Activated T-helper 2 cell treated with anti-CD3 and anti-CD28 coated beads, Interferon-gamma antibody, Interleukin-2, Interleukin-4, amounts not matched to agents 10 μg/mL and 5 μg/mL and 100 μg/mL, durations not matched to agents 14 hours and 24 hours and 36 hours (primary cell): ENCODE measurements at places on chromosomes 7 and 10. TPM values are rescaled to one million over a fixed set of nuclear protein-coding genes. Genes with fewer than 3 reads are reported as not detected.

The FLNC gene
- total RNA-seq = not detected in 2 replicates

The VAX1 gene
- total RNA-seq = not detected in 2 replicates

The CHST15 gene
- 0.07 TPM in 1 of 2 replicates, not detected in the other for total RNA-seq

The PPP1R3A gene
- not detected in 2 replicates for total RNA-seq

The GPR37 gene
- not detected in 2 replicates for total RNA-seq

The AKR1D1 gene
- not detected in 2 replicates for total RNA-seq

The SUGCT gene
- 0.43 and 1.2 TPM in 2 replicates for total RNA-seq

The MDFIC gene
- 119 and 121 TPM in 2 replicates for total RNA-seq

The SGCE gene
- total RNA-seq = 2.0 and 2.5 TPM in 2 replicates

- no peak for DNase-seq
Measured at GRCh38 chr7:40419806-40420205, 285.0 kb downstream of the SUGCT start.

GRCh38 chr7:82428186-82428961, 15.2 kb downstream of the CACNA2D1 start:
- DNase-seq = no peak

DNA sequence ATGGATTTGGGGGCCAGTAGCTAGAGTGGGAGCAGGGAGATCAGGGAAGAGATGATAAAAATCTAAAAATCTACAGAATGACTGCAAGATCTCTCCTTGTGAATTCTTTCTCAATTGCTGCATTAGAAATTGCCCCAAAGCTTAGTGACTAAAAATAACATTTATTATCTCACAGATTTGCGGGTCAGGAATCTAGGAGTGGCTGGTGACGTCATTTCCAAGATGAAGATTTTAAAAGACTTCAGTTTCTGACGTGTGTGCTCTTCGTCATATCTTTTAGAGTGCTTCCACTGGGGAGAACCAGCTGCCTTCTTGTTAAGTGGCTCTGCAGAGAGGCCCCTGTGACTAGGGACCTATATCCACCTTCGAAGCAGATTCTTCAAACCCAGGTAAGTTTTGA, 112.6 kb downstream of the DGKI start:
- no peak for DNase-seq

GRCh38 chr7:32204361-32205018, 134.3 kb upstream of the PDE1C start:
- DNase-seq = no peak

- DNase-seq = no peak
Measured at GRCh38 chr7:140607441-140607989, 33.1 kb downstream of the DENND2A start.

DNA sequence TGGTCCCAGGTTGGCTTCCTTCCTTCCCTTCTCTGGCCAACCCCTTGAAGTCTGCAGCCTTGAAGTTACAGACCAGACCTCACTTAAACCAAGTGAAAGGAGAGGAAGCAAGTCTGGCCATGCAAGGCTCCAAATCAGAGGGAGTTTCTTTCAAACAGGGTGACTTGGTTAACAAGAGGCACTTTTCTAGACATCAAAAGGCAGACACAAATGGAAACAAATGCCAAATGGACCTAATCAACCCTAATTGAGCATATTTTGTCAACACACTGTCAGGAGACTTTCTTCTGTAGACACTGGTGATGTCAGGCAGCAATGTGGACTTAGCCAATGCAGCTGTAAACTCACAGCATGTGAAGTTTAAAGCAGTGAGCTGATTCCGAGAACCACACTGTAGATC, 282.7 kb upstream of the FZD8 start:
- no peak for DNase-seq

DNA sequence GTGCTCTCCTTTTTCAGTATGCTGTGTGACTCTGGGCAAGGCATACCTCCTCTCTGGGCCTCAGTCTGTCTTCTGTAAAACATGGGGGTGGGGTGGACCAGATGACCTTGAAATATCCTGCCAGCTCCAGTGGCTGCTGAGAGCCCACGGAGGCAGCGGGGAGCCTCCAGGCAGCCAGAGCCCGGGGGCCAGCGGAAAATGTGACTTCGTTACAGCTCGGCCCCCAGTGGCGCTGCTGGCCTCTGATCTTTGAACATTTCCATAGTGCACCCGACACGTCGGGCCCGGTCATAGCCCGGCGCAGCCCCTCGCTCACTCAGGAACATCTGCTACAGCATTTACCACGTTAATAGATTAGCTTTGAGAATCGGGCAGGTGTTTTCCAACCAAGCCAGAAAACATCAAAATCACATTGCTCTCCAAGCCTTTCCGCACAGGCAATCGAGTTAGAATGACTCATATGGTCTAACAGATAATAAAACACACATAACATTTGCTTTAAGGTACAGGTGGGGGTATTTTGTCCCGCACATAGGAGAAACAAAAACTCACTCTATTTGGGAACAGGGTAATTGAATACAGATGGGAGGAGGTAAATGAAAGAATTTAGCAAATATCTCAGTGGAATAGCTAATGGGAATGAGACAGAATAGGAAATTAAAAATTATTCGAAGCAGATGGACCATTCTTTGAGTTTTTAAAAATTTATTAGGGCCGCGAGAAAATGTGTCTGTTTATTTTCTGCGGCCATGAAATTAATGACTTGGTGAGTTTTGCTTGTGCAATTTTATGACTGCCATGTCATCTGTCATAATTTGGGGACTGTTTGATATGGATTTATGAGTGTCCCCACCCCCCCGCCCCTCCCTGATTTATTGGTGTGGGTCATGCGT, 26.3 kb upstream of the COMTD1 start:
- DNase-seq = no peak

- no peak for DNase-seq
Measured at GRCh38 chr10:22676435-22676834, 37.9 kb downstream of the PIP4K2A start.

- no peak for DNase-seq
Measured at GRCh38 chr10:132578287-132578951, 40.8 kb downstream of the INPP5A start.

DNA sequence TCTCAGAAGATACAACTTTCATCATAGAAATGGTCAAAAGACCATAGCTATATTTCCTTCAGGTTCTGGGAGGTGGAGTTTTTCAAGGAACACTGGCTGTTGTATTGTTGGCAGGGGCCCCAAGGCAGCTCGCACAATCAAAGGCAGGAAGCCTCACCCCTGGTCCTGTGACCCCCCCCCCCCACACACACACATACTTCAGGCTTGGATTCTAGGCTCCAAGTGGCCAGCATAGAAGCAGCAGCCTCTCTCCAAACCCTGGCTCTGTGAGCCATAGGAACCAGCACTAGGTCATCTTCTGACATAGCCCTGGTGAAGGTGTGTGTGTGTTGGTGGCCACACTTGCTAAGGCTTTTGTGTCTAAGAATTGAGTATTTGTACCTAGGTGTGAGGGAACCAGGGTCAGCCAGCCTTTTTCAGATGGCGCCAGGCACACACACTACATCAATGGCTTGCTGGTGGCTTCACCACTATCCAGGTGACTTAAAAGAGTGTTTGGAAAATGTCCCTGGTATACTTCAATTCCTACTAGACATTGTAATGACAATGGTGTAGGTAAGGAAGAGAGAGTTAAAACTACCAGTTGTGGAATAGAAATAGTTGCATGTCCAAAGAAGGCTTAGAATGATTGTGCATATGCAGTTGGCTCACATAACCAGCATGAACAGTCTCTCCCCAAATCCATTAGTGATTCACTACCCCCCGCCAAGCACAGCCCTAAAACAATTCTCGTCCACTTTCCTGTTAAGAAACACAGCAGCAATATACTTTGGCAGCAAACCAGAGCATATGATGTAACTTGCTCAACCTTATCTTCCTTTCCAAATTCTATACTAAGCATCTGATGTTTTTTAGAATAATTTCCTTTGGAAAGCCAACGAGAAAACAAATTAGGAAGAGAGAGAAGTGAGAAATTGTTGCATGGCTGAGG, 91.3 kb downstream of the AVL9 start:
- no peak for DNase-seq

- DNase-seq = peak; percentile 74
Measured at GRCh38 chr7:50359995-50360925, 55.7 kb downstream of the IKZF1 start.

GRCh38 chr10:81019029-81019890, 481.6 kb downstream of the SH2D4B start:
- DNase-seq = no peak

- DNase-seq = no peak
Measured at GRCh38 chr7:151711906-151712809, 164.8 kb downstream of the PRKAG2 start.

DNA sequence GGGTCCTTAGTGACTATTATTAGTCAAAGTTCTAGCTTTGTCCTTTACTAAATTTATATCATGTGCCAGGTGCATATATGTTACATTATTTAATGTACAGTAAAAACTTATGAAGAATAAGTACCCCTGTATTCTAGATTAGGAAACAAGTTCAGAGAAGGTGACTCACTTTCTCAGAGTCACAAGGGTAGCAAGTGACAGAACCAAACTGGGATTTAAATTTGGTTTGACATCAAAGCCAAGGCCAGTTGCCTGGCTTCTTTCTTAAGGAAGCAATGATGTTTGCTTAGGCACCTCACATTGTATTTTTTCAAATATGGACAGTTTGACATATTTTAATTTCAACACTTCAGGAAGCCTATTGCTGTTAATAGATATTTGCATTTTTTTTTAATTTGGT, 2.5 kb downstream of the LSM8 start:
- no peak for DNase-seq

DNA sequence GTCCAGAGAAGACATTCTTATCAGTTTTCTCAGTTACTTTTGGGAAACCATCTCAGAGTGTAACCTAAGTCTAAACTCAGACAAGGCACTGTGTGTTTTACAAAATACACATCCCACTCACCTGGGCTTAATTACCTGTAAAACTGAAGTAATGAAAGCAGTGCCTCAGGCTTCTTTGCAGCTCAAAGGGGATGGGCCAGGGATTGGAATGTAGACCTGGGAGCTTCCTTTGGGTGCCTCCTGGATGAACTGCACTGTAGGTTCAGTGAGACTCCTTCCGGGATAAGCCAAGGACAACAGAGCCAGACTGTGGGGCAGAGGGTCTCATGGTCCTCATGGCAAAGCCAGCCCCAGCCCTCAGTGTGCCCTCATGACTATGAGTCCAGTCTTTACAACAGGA, 672.4 kb upstream of the GALNT17 start:
- no peak for DNase-seq

DNA sequence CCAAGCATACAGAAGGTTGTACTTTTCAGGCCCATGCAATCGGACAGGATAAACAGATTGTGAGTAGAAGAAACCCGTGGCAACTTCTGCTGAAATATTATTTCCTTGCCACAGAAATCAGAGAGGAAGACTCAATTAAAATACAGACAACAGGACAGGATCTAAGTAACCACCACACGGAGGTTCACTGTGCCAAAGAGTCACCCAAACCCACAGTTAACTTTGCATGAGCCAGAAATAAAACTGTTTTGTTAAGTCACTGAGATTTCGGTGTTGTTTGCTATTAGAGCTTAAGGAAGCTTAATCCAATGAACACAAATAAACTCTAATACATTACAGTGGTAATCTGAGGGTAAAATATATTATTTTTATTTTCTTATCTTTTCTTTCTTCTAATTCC, 14.0 kb downstream of the PNPLA8 start:
- no peak for DNase-seq

DNA sequence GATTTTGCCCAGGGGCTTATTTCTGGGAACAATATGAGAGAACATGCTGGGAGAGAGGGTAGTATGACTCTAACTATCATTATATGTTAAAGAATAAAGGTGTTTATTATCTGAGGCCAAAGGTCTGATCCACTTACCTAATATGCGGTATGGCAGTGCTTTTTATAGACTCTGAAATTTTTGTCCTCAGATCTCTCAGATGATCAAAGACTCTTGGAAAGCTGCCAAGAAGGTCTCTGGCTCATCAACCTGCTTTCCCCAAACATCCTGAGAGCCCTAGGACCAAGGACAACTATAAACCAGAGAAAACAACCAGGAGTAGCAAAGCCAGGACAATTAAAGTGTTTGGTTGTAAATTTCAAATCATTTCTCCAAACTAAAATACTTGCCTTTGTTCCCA, 255.7 kb upstream of the LRRN3 start:
- no peak for DNase-seq

GRCh38 chr10:81920213-81920829, 45.3 kb downstream of the NRG3 start:
- no peak for DNase-seq

DNA sequence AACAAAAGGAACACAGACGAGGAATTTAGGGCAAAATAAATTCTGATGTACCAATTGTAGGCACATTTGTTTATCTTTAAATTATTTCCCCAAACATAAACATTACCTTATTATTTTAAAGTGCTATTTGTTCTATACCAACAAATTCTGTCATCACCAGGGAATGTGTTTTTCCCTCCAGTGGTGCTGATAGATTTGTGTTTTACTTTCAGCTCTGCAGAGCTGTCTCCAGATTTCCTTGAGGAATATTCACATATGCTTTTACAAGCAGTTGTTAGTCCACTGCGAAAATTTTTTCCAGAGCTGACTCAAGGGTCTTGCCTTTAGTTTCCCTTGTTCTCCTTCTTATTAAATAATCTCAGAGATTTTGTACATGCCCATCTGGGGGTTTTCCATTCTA, 362.8 kb downstream of the PHF14 start:
- no peak for DNase-seq

DNA sequence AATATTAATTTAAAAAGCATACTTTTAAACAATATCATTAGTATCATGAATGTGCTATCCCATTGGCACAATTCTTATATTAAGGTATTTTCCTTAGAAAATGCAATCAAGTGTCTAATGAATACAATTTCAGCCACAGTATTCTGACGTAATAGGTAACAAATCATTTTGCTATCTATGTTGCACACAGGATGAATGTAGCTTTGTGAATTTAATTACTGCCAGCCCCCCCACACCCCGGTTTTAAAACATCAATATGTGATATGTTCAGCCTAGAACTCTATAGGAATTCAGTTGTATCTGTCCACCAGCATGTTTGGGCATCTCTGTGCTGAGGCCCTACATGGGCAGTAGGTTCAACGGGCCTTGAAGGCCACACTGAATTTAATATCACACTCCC, 274.6 kb downstream of the PLXDC2 start:
- DNase-seq = no peak

DNA sequence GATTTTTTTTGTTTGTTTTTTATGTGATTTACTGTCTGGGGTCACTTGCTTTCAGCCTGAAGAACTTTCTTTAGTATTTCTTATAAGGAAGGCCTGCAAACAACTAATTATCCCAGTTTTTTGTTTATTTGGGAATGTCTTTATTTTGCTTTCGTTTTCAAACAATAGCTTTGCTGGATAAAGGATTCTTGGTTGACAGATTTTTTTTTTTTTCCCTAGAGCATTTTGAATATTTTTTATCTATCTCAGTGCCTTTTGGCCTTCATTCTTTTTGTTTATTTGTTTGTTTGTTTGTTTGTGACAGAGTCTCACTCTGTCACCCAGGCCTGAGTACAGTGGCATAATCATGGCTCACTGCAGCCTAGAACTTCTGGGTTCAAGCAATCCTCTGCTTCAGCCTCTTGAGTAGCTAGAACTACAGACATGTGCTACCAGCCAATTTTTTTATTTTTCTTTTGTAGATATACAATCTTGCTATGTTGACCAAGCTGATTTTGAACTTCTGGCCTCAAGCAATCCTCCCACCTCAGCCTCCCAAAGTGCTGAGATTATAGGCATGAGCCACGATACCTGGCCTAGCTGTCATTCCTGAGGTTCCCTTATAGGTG, 46.3 kb upstream of the FZD9 start:
- DNase-seq = no peak
